Esophagus squamous epithelium (tissue), 5 donors: ENCODE measurements at places on chromosomes 3 and 15. TPM values are rescaled to one million over a fixed set of nuclear protein-coding genes. Genes with fewer than 3 reads are reported as not detected.

DNA sequence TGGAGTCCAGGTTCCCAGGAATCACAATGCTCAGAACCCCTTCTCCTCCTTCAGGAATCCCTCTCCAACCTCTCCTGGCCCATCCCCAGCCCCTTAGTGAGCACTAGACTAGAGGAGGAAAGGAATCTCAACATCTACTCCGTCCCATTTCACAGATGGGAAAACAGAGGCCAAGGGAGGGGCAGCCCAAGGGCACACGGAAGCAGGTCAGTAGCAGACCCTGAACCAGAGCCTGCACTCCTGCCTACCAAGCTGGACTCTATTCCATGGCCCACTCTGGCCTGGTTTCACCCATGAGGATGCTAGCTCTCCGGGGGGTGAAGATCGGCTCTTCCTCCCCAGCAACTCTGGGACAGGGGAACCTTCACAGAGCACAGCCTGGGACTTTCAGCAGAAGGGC lies 14.3 kb downstream of the SEMA7A start:
- DNase-seq: no peak

DNA sequence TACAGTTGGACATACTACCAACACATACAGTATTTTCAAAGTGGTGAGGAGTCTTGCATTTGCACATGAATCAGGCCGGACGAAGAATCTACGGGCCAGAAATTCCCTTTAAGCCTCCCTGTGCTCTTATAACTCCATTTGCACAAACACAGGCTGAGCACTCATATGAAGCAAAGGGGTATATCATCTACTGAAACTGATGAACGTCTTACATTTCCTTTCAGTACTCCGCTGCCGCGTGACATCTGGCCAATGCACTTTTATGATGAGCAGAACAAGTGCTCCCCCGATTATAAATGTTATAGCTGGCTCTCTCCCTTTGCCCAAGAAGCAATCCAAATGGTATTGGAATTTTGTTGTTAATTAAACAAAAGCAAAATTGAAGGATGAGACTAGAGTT lies 110.3 kb upstream of the ICE2 start:
- DNase-seq: no peak

DNA sequence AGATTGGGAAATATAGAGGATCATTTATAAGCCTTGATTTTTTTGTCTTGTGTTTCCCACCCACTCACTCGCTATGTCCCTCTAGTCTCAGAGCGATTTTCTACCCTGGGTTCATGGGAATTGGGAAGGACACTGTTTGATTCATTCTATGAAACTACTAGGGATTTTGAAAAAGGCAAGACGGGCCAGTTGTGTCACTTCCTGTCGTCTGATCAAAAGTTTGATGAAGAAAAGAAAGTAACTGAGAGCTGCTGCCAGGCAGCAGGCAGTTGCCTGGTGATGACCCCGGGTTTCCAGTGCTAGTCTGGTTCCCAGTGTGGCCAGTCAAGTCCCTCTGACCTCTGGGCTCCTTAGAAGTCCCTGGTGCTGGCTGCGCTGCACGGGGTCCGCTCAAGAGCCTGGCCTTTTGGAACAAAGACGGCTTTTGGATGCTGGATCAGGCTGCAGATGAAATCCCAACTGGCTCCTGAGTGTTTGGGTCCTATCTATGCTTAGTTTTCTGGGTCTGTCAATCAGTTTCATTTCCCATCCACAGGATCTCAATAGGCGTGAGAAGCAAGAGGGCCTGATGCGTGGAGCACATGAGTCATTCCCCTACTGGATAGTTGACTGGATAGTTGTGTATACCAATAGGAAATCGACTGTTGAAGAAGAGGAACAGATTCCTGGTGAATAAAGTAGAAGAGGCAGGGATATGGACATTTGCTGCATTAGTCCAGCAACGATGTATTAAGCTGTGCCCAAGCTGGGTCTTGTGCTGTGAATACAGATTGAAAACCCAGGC lies 89.7 kb downstream of the EEFSEC start:
- DNase-seq: no peak

GRCh38 chr15:57085267-57085666 lies 166.8 kb downstream of the TCF12 start:
- no peak for DNase-seq

- no peak for DNase-seq
Measured at GRCh38 chr3:39166932-39167532, 13.6 kb upstream of the CSRNP1 start.

- DNase-seq: no peak
Measured at GRCh38 chr3:57896031-57896430, 112.2 kb upstream of the FLNB start.

DNA sequence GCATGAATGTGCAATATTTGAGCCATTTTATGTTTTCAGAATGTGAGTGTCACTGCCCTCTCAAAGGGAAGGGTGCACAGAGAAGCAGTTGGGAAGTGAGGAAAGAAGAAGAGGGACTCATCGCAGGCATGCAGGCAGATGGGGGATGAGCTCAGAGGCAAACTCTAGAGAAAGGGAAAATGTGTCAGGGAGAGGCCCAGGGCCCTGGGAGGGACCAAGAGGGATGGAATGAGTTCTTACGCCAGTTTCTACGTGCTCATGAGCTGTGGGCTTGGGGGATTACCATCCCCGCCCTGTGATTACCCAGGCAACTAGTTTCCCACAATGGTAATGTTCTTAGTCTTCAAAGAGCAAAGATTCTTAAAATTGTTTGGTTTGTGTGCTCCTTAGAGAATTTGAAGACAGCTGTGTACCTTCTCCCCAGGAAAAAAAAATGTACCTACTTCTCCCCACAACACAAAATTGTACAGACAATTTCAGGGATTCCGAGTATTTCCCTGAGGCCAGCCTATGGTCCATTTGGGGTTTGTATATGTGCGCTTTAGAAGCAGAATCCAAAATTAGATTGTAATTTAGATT lies 17.8 kb downstream of the GCSAM start:
- no peak for DNase-seq

DNA sequence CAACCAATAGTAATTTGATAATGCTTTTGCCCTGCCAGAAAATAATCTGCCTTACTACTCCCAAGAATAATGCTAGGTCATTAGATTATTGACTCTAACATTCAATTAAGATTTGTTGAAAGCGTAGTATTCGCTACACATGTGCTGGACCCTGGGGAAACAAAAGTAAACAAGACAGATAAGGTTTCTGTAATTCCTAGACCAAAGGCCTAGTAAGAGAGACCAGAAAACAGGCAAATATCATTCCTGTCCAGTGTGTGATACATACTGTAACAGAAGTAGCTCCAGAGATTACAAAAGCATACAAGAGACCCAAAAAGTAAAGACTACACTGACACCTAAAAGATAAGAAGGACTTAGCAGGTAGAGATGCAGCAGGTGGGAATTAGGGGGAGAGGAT lies 60.8 kb downstream of the PLOD2 start:
- no peak for DNase-seq

DNA sequence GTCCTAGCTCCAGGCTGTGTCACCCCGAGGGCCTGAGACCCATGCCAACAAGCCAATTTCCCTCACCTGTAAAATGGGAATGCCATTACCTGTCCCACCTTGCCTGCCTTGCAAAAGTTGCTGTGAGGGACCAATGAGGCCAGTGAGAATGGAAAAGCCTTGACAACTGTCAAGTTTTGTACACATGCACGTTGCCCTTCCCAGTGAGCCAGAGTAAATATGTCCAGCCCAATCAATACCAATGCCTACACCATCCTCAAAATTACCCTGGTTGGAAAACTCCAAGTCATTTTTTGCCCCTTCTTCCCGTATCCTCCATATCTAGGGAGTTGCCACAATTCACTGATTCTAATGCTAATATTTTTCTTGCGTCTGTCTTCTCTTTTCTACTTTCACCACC lies 73.5 kb upstream of the RASGRF1 start:
- DNase-seq: no peak

DNA sequence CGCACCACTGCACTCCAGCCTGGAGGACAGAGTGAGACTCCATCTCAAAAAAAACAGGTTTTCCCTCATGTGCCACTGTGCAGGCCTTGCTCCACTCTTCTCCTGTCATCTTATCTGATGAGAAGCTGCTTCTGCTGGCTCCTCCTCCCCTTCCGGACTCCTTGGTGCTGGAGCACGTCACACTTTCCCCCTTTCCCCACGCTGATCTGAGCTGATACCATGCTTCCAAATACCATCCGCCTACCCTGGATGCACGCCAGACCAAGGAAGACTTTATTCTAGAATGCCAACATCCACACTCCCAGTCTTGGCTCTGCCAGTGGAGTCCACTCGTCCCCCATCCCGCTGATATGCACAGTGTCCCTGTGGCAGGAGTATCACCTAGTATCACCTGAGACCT lies 31.3 kb downstream of the HOMER2 start:
- DNase-seq: no peak

DNA sequence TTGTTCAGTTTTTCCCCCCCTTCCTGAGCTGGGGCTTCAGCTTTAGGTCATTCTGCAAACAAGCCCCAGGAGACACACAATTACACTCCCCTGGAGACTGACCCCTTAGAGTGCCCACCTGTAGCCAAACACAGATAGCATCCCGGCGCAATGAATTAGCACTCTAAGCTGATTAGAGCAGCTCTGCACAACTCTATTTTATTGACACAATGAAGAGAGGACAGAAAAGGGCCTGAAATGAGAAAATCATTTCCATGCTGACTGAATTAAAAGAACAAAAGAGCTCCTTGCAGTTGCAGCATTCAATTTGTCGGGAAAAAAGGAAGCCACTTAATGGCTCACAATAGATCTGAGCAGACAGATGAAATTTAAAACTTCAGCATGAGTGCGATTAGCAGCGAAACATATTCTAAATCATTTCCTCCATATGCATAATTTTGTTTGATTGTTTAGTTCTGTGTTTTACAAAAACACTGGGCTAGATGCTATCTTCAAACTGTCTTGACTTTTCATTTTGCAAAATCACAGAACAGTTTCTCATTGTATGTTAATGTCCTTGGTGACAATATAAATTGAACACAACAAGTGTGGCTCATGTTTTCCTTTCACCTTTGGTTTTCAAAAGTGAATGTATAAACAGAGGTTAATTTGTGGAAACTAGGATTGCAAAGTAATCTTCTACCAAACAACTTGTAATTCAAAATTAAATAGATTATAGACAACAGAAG lies 308.6 kb downstream of the MECOM start:
- DNase-seq: no peak

DNA sequence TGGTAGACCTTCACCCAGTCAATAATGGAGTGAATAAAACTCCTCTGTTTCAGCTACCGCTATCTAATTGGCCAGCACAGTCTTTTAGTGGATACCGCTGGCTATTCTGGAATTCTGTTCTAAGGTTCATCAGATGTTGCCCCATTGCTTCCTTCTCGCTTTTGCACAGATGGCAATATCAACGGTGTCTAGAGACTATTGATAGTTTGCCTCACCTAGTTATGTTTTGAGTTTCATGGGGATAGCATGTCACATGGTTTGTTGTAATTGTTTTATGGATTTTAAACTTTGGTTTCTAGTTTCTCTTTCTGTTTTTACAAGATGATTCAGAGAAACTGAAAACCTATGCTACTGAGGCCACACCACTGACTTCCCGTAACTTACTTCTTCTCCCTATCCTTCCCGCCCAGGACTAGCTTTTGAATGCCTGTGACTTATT lies 2.0 kb downstream of the XRN1 start:
- DNase-seq: no peak

GRCh38 chr3:9067352-9067975 lies 104.2 kb upstream of the RAD18 start:
- DNase-seq: no peak

- no peak for DNase-seq
Measured at GRCh38 chr3:194009892-194010533, 125.9 kb upstream of the HES1 start.

GRCh38 chr3:169869484-169870220 lies at the start of gene LRRC31:
Gene LRRC31 (minus strand): TSS chr3:169869935. CDS start chr3:169869807, 128 bp downstream.
- no peak for DNase-seq

GRCh38 chr3:38988955-38989354 lies 62.8 kb downstream of the SCN11A start:
- no peak for DNase-seq

- DNase-seq: no peak
Measured at GRCh38 chr3:32224016-32224516, 14.4 kb upstream of the CMTM8 start.

GRCh38 chr15:38687775-38688495 lies 123.3 kb upstream of the RASGRP1 start:
- no peak for DNase-seq

GRCh38 chr15:68536331-68537095 lies 42.3 kb upstream of the CORO2B start:
- no peak for DNase-seq

The IL16 gene
- total RNA-seq: 20.0 TPM

The GPR149 gene
- total RNA-seq: not detected

The ANXA2 gene
- 2,116 TPM for total RNA-seq

The IGF1R gene
- total RNA-seq: 54.8 TPM

The SST gene
- total RNA-seq: not detected

The ANKUB1 gene
- not detected for total RNA-seq

The PRSS50 gene
- total RNA-seq: not detected

The PEX5L gene
- not detected for total RNA-seq

The UPK1B gene
- 5.9 TPM for total RNA-seq

The GASK1A gene
- total RNA-seq: 3.2 TPM

The UROC1 gene
- not detected for total RNA-seq

The IGSF11 gene
- total RNA-seq: 0.18 TPM
